ENCODE measurements at places on chromosomes 2 and 18.

- no peak for DNase-seq
Measured at GRCh38 chr2:165886487-165887146, 67.0 kb downstream of the TTC21B start.

- no peak for DNase-seq
Measured at GRCh38 chr2:38095996-38096861, 20.3 kb upstream of the CYP1B1 start.

GRCh38 chr2:62524293-62524941, 18.4 kb upstream of the TMEM17 start:
- no peak for DNase-seq

DNA sequence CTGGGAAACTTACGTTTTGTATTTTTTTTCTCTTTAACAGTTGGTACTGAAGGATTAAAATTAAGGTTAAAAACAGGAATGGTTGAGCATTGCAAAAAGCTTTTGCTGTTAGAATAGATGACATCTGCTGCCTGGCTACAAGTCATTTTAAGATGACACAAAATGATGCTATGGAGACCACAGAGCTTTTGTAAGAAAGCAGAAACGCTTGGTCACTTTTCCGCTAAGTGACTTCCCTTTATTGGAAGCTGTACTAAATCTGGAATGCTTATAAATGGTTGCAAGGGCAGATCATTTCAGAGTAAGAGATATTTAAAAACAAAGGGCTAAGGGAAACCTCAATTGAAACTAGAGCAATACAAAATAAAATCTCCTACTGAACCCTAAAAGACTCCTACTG, 544.0 kb downstream of the STK39 start:
- no peak for DNase-seq

GRCh38 chr2:56739413-56739812, 555.6 kb downstream of the CCDC85A start:
- DNase-seq = no peak

GRCh38 chr18:68991286-68991685, 193.4 kb downstream of the CCDC102B start:
- no peak for DNase-seq

DNA sequence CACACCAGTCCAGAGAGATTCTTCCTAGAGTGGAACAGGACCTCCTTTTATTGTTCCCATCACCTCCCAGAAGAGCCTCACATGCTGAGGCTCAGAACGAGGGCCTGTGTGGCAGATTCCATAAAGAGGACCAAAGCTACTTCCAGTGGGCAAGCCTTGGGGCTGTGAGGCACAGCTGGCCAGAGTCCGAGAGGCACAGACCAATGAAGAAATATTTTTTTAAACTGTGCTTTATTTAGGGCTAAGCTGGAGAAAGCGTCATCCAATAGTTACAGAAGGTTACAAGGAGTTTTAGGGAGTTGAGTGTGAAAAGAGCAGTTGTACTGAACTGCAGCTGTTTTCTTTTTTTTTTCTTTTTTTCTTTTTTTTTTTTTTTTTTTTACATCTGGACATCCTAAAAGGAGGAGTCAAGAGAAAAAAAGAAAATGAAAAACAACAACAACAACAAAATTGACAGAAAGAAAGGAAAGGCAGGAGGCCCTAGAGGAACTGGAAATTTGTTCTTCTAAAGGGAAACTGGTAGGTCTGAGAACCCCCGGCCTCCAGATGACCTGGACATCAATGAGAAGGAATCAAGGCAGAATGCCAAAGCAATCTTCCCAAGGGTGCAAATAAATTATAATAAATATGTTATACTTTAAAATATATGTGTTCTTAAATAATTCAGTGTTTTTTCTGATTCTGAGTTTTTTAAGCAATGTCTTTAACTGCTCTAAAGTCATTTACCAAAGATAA, 322.6 kb downstream of the CELF4 start:
- DNase-seq = no peak

DNA sequence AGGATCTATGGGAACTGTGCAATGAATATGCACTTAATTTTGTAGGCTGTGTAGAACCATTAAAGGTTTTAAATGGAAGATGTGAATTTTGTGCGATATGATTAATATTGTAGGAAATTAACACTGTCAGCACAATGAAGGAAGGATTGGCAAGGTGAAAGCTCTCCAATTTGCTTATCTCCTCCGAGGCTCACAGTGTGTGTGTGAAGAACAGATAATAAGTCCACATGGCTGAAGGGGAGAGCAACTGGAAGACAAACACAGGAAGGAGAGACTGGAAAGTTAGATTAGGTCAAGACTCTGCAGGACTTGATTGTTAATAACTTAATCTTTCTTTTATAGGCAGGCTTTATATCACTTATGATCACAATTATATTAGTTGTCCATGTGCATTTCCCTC, 269.7 kb upstream of the VRK2 start:
- no peak for DNase-seq

DNA sequence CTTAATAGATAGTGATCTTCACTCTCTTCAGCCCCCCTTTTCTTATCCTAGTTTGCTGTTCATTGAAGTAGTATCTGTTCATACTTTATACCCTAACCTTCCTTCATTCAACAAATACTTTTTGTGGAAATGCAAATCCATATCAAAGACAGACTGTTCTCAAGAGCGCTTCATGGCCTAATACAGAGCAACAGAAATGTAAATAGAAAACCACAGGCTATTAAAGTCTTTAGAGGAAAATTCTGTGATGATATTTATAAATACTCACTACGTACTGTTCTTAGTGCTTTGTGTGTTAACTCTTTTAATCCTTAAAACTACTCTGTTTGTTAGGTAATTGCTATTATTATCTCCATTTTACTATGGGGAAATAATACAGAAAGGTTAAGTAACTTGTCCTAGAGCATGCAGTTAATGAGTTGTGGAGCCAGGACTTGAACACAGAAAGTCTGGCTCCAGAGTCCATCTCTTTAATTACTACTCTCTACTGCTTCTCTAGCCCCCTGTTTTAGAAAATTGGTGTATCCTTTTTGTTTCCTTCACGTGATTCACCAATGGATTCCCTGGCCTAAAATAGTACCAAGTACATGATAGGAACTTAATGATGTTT, 2.9 kb downstream of the MDH1 start:
- no peak for DNase-seq

GRCh38 chr18:24446453-24446852, 14.0 kb upstream of the HRH4 start:
- DNase-seq = no peak

GRCh38 chr2:43745457-43745856, 28.4 kb upstream of the DYNC2LI1 start:
- DNase-seq = no peak

GRCh38 chr18:74378179-74378682, 62.6 kb downstream of the C18orf63 start:
- no peak for DNase-seq

- DNase-seq = no peak
Measured at GRCh38 chr2:99801327-99801901, 311.6 kb upstream of the REV1 start.

GRCh38 chr2:38448692-38449410, 71.8 kb upstream of the ATL2 start:
- DNase-seq = no peak

DNA sequence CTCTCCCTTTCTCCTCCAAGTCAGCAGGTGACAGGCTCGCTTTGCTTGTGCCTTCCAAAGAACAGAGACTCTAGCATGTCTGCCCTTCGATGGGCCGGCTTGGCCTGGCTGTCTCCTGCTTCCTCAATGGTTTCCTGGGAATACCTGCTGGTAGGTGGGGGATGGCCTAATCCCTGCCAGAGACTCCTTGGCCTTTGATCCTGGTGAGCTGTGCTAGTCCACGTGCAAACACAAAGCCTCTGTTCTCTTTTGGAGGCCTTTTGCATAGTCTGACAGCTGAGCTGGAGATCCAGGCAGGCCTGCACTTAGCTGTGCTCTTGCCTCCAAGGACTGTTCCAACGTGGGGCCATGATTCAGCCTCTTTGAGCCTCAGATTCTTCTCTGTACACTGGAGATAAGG, 67.6 kb downstream of the ARL4C start:
- no peak for DNase-seq

- no peak for DNase-seq
Measured at GRCh38 chr2:9941996-9942390, 9.5 kb upstream of the GRHL1 start.

DNA sequence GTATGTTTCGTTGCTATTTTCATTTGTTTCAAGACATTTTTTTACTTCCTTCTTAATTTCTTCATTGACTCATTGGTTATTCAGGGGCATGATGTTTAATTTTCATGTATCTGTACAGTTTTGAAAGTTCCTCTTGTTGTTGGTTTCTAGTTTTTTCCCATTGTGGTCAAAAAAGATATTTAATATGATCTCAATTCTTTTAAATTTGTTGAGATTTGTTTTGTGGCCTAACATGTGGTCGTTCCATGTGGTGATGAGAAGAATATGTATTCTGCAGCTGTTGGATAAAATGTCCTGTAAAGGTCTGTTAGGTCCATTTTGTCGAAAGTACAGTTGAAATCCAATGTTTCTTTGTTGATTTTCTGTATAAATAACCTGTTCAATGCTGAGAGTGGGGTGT, 110.3 kb upstream of the MAP4K4 start:
- no peak for DNase-seq

- no peak for DNase-seq
Measured at GRCh38 chr2:41943159-41943558, 104.7 kb upstream of the PKDCC start.

GRCh38 chr2:215845839-215846586, 167.3 kb downstream of the MREG start:
- no peak for DNase-seq

- DNase-seq = no peak
Measured at GRCh38 chr2:37232131-37232933, 874 bp downstream of the NDUFAF7 start.

GRCh38 chr2:85930129-85931124, 41.6 kb upstream of the ST3GAL5 start:
- DNase-seq = no peak

GRCh38 chr2:220891405-220891804, 680.7 kb downstream of the EPHA4 start:
- no peak for DNase-seq

DNA sequence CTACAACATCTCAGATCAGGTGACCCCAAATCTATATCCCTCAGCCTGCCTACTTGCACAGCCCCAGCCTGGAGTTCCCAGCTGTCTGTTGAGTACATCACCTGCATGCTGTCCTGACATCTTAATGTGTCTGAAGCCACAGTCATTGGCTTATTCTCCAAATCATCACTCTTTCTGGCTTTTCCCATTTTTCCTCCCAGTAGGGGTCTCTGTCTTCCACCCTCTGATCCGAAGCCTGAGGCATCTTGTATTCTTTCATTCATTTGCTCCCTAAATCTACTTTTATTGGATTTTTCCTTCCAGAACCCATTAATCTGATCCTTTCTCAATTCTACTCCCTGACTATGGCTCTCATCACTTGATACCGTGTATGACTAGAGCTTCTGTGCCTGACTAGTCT, 332.9 kb upstream of the DCC start:
- no peak for DNase-seq

DNA sequence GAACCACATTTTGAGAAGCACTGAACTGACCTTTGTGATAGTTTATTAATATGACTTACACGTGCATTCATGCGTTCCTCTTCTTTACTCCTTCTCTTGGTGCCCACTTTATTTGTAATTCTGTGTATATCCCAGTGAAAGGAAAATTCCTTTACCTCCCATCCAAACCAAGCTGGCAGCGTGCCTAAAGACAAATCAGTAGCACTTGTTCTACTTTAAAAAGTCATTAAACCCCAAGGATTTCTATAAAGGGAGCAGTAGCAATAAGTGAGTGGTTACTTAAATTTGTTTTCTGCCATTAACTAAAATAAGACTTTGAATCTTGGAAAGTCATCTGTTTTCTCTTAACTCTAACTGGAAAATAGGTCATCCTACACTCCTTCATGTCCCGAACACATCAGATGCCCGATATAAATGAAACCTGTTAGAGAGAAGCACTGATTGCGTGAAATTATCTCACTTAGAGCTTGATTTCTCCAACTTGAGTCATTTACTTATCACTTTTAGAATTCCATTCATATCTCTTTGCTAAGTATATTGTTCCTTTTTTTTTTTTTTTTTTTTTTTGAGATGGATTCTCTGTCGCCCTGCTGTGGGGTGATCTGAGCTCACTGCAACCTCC, 10.7 kb downstream of the PIK3C3 start:
- no peak for DNase-seq

GRCh38 chr2:112791019-112791418, 6.7 kb upstream of the IL1A start:
- no peak for DNase-seq

DNA sequence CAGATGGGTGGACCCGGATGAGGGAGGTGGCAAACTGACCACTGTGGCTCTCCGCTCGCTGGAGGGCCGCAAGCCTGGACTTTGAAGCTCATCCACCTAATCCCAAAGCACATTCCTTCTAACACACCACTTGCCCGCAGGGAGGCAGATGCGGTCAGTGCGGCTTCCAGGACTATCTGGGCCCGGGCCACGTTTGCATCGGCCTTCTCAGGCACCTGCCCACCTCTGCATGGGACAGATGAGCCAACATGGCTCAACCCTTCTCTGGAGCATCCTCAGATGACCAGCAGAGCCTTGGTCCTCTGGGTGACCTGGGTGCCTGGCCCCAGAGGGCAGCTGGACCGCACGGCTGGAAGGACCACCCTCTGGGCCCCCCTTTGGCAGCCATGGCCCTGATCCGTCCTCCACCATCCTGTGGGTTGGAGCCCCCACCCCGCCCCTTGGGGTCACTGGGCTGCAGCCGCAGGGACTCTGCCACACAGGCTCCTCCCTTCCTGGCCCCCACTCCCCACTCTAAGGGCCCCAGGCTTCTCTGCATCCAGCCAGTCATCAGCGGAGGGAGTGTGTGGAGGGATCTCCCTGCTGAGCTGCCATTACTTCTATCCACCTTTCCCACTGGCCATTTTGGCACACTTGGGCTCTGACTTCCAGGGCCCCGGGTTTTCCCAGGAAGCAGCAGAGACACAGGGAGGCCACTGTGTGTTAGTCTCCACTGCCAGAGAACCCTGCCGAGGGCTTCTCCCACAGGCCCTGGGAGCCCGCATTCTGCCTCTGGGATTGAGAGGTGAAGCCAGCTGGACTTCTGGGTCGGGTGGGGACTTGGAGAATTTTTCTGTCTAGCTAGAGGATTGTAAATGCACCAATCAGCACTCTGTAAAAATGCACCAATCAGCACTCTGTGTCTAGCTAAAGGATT, 12.3 kb downstream of the HDAC4 start:
- DNase-seq = no peak

GRCh38 chr2:145404690-145405089, 884.8 kb upstream of the ZEB2 start:
- DNase-seq = no peak
